ENCODE measurements at places on chromosomes 11 and 22.

- DNase-seq = peak; percentile 35
Observed at GRCh38 chr11:3614742-3615171, 27.0 kb downstream of the ART5 start.

GRCh38 chr11:2355000-2355644 lies 22.0 kb upstream of the CD81 start:
- no peak for DNase-seq

- DNase-seq = no peak
Observed at GRCh38 chr11:65043881-65044501, 3.0 kb downstream of the SAC3D1 start.

DNA sequence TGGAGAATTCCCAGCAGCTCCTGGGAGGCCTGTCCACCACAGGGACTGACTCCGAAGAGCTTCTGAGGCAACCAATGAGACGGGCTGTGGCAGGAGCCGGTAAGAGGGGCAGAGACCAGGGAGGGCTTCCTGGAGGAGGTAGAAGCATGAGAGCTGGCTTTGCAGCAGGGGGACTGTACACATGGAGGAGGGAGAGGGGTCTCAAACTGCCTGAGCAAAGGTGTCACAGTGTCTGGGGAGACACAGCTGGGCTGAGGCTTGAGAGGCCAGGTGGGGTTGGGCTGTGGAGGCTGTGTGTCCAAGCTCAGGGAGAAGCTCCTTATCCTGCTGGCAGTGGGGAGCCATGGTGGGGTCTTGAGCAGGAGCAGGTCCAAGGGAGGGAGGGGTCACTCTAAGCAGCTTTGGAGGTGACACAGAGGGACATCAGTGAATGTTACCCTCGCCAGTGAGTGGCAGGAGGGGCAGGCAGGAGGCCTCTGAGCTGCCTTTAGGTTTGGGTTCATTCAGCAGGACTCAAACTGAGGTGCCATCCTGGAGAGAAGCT lies 4.6 kb upstream of the RHOD start:
- no peak for DNase-seq

GRCh38 chr11:46388619-46389449 lies 2.7 kb downstream of the CHRM4 start:
- DNase-seq = no peak

DNA sequence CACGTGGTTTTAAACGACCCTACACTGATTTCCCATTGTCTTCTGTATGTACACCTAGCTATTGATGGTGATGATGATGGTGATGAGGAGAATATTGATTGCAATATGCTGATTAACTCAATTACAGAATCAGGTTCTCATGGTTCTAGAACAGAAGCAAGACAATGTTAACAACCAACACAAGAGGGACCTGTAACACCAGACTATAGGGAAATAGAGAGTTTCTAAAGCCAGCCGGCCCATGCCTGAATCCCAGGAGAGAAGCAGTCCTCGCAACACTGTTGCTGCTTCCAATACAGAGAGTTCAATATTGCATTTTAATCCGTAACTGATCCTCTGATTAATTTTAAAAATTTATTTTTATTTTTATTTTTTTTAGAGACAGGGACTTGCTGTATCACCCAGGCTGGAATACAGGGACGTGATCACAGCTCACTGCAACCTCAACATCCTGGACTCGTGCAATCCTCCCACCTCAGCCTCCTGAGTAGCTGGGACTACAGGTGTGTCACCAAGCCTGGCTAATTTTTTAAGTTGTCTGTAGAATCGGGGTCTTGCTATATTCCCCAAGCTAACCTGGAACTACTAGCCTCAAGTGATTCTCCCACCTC lies 22.2 kb upstream of the UBASH3B start:
- peak; percentile 12 for DNase-seq

GRCh38 chr11:11786234-11786633 lies 55.5 kb upstream of the USP47 start:
- no peak for DNase-seq

GRCh38 chr11:73147771-73148681 lies 5.9 kb upstream of the FCHSD2 start:
- DNase-seq = no peak

GRCh38 chr11:60280412-60280811 lies at the start of gene MS4A4A:
Gene MS4A4A, plus strand, starts transcription at chr11:60280666. Its CDS starts 10 bp downstream, at chr11:60280676.
- DNase-seq = no peak

DNA sequence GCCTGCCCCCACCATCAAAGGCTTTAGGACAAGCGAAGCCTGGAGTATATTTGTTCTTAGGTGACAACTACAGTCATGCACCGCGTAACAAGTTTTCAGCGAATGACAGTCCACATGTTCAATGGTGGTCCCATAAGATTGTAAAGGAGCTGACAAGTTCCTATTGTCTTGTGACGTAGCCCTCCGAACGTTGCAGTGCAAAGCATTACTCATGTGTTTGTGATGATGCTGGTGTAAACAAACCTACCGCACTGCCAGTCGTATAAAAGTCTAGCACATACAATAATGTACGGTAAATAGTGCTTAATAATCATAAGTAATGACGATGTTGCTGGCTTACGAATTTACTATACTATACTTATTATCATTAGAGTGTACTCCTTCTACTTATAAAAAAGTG lies 41.3 kb downstream of the ADAMTS15 start:
- DNase-seq = no peak

DNA sequence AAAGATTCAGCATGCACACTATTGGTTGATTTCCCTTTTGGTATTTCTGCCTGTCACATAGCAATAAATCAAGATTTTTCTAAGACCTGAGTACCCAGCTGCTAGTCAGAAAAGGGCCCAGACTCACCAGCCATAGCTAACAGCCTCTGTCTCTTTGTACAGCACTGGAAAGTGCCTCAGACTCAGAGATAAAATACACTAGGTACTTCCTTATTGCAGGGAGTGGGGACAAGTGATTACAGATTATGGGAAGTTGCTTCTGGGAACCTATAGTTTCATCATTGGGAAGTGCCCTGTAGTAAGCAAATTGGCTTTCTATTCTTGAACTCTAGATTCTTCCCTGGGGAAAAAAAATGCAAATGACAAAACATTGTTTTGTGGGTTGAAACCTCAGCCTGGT lies at the start of gene CASP5:
Gene CASP5, minus strand, starts transcription at position 166 of the 400 bp plus-strand sequence. Its CDS starts 32 bp downstream, at position 134.
- DNase-seq = no peak

DNA sequence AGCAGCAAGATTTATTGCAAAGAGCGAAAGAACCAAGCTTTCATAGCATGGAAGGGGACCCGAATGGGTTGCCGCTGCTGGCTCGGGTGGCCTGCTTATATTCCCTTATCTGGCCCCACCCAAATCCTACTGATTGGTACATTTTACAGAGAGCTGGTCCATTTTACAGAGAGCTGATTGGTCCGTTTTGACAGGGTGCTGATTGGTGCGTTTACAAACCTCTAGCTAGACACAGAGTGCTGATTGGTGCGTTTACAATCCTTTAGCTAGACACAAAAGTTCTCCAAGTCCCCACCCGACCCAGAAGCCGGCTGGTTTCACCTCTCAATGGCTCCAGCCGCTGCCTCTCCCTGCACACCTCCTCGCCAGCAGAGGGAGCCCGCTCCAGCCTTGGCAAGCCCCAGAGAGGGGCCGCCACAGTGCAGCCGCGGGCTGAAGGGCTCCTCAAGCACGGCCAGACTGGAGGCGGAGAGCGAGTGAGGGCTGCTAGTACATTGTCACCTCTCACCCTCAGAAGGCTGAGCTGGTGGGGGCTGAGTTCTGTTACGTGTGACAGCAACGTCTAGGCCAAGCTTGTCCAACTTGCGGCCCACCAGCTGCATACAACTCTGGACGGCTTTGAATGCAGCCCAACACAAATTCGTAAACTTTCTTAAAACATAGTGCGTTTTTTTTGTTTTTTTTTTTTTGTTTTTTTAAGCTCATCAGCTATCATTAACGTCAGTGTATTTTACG lies 8.7 kb downstream of the PTH start:
- peak; percentile 63 for DNase-seq

- no peak for DNase-seq
Observed at GRCh38 chr11:2467695-2468055, 22.9 kb downstream of the KCNQ1 start.

DNA sequence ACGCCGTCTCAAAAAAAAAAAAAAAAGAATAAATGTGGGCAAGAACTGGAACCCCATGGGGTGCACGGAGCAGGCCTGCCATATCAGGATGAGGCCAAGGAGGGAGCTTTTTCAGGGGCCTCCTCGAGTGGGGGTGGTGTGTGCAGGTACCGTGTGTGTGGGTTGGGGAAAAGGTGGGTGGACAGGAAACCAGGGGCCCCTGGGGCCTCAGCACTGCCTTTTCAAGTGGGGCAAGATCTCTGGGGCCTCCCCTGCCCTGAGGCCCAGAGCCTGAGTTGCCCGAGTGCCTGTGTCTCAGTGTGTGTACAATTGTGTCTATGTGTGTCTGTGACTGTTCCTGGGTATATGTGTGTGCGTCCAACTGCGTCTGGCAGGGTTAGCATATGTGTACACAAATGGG lies 23.8 kb downstream of the TEF start:
- no peak for DNase-seq

- DNase-seq = no peak
Observed at GRCh38 chr11:79747406-79747805, 306.6 kb upstream of the TENM4 start.

GRCh38 chr11:131486100-131486499 lies 115.7 kb downstream of the NTM start:
- DNase-seq = no peak

- DNase-seq = no peak
Observed at GRCh38 chr22:43706151-43706550, 106.0 kb downstream of the EFCAB6 start.

GRCh38 chr11:44185522-44185921 lies 90.0 kb downstream of the EXT2 start:
- DNase-seq = no peak

GRCh38 chr11:107676336-107677057 lies 35.4 kb downstream of the SLN start:
- no peak for DNase-seq

- no peak for DNase-seq
Observed at GRCh38 chr11:69057236-69057635, 8.5 kb downstream of the TPCN2 start.

GRCh38 chr22:30864441-30865420 lies 103.8 kb downstream of the MORC2 start:
- DNase-seq = no peak

GRCh38 chr11:82718307-82718706 lies 15.4 kb downstream of the FAM181B start:
- peak; percentile 26 for DNase-seq

- no peak for DNase-seq
Observed at GRCh38 chr11:79080551-79080950, 360.3 kb downstream of the TENM4 start.

DNA sequence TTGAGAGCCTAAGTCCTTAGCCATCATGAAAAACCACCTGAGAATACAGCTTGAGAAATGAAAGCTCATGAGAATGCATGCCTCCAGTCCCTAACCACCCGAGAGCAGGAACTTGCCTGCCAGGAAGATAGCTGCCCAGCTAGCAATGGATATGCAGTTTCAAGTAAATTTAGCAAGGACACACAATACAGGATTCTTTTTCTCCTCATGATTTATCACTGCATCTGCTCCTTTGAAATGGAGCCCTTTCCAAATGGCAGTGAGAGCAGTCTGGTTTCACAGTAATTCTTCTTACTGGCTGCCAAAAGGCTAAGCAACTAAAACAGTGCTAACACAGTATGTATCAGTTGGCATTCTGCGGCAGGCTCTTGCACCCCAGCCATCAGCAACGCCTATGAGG lies 109.9 kb downstream of the MICAL3 start:
- DNase-seq = no peak

DNA sequence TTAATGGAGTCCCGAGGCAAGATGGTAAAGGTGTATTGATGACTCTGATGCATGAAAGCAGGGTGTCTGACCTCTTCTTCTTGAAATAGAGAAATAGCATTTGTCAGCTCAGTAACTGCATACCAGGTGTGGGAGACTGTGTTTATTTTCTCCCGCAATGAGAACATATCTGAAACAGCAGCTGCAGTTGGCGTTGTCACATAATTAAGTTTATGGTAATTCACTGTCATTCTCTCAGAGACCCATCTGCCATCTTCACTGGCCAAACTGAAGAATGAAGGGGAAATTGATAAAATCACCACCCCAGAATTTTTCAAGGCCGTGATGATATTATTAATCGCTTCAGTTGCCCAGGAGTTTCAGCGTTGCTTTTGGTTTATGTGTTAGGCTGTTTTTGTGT lies 20.1 kb upstream of the MCHR1 start:
- DNase-seq = no peak

- no peak for DNase-seq
Observed at GRCh38 chr11:106420048-106420665, 342.7 kb downstream of the AASDHPPT start.

DNA sequence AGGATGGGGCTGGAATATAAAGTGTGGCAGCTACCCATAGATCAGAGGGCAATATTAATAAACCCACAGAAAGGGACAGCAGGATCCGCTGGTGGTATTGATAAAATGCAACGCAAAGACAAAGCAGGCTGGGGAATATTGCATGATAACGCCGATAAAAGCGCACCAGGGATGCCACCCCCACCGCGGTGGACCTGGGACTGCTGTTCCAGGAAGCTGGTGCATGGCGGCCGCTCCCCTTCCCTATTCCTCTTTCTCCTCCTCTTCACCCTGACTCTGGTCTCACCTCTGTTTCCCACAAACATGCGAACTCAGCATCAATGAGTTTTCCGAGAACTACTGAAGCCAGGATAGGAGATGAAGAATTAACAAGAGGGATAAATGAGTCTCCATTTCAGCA lies 20.2 kb downstream of the SPATA19 start:
- no peak for DNase-seq

DNA sequence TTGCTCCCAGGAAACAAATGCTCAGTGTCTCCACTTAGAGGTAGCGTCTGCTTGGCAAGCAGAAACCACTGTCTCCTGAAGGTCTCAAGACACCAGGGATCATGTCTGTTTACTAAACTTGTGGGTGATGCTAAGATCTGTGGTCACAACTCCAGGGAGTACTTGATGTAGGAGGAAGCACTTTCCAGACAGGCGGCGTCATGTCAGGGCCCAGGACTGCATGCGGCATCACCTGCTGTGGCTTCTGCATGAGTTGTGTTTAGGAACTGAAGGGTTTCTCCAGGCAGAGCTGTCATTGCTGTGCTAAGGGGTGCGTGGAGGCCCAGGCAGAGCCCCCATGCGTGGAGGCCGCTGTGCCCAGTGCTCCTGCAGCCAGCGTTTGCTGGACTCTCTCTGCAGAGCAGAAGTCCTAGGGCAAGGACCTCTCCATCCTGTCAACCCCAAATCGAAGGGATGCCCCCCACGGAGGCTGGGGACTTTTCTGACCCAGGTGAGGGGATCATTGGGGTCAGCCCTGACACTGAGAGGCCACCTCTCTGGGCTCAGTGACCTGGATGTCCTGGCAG lies 8.1 kb upstream of the PANX2 start:
- no peak for DNase-seq

- DNase-seq = no peak
Observed at GRCh38 chr11:11499300-11499699, 122.5 kb downstream of the GALNT18 start.

GRCh38 chr22:42716649-42717127 lies 4.0 kb downstream of the A4GALT start:
- DNase-seq = no peak

GRCh38 chr11:119764108-119764868 lies 35.3 kb upstream of the NECTIN1 start:
- DNase-seq = no peak

GRCh38 chr22:41171996-41172395 lies 33.1 kb upstream of the L3MBTL2 start:
- DNase-seq = no peak

- DNase-seq = peak; percentile 61
Observed at GRCh38 chr22:38755155-38755910, 465 bp downstream of the SUN2 start.

GRCh38 chr22:50713571-50714056 lies 24.4 kb upstream of the ACR start:
- DNase-seq = no peak

- DNase-seq = no peak
Observed at GRCh38 chr11:36419791-36420424, 90.2 kb downstream of the TRAF6 start.
